ENCODE measurements at places on chromosomes 2 and 18. TPM values are rescaled to one million over a fixed set of nuclear protein-coding genes. Genes with fewer than 3 reads are reported as not detected.

INHBB gene
- total RNA-seq: 0.44 TPM

DNA sequence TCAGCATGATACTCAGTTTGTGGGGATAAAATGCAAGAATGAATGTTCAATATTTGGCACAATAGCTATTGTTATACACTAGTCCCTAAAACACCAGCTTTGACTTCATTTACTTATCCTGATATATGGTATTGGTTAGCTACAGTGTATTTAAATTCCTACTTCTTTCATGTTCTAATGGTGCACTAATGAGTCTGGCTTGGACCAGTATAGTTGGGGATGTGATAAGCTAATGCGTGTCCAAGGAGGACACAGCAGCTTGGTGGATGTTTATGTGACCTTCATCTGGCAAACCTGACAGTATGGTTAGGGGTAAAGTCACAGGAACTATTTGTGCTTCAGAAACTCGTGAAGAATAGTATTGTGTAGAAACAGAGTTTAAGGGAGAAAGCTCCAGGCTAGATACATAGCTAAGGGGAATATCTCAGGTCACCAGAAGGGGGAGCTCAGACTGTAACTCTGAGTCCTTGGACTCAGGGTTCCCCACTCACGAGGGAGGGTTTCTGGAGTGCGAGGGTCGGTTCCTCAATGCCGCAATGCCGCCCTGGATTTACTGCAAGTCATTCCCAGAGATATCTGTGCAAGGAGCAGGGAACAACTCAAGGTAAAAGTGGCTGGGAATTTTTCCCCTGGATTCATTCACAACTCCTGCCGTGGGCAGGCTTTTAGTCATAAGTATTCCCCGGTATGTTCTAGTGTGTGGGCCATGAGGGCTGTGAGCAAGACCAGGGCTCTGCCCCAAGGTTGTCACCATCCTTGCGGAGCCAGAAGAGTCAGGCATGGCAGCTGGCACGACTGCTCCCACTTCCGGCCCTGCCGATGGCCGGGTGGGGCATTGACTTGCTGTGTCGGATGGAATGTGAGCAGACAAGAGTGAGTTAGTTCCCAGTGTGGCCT, 14.5 kb downstream of the IL1R2 start:
- H3K27ac ChIP-seq: no peak overlapping the region
- DNase-seq: peak; percentile 45
- no peaks in the 10 kb centered on the region for H3K27me3 ChIP-seq
- H3K36me3 ChIP-seq: no peaks in the 10 kb centered on the region
- H3K4me1 ChIP-seq: peaks cover 3% of the 10 kb centered on the region

DNAJB2 gene
- 52.6 TPM for total RNA-seq

- no peak overlapping the region for H3K27ac ChIP-seq
- H3K4me3 ChIP-seq: no peak overlapping the region
- DNase-seq: no peak
- H3K4me1 ChIP-seq: no peaks in the 10 kb centered on the region
These were observed 78.8 kb upstream of the CAPN13 start for GRCh38 chr2:30886080-30886479.

DNA sequence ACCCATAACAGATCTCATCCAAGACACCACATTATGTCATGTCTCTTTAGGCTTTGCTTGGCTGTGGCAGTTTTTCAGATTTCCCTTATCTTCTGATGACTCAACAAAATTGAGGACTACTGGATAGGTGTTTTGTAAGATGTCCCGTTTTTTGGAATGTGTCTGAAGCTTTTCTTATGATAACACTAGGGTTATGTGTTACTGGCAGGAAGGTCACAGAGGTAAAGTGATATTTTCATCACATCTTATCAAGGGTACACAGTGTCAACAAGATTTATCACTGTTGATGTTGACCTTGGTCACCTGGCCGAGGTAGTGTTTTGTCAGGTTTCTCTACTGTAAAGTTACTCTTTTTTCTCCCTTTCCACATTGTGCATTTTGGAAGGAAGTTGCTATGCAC, 44.8 kb upstream of the UPP2 start:
- H3K27me3 ChIP-seq: no peaks in the 10 kb centered on the region
- H3K4me3 ChIP-seq: no peak overlapping the region
- no peak overlapping the region for H3K27ac ChIP-seq
- no peaks in the 10 kb centered on the region for H3K36me3 ChIP-seq
- H3K4me1 ChIP-seq: no peaks in the 10 kb centered on the region
